ENCODE measurements at places on chromosomes 3 and 15.

DNA sequence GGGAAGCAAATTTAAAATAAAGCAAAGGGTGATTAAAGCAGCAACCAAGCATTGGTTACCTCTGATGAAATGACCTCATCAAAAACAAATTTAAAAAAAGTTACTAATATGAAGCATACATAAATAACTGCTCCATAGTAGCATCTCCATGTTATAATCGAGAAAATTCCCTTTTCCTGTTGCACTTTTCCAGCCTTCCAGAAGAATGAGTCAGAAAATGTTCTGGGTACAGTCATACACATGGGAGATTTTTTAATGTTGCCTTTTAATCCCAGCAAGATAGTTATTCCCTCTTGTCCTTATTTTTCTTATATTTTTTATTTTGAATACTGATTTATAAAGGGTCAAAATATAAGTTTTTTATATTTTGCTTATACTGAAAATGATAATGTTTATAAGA is 2.6 kb upstream of the TMCO5A start:
- no peak for DNase-seq

- DNase-seq, result no peak
Observed at GRCh38 chr3:186902154-186902553, 28.2 kb upstream of the ST6GAL1 start.

DNA sequence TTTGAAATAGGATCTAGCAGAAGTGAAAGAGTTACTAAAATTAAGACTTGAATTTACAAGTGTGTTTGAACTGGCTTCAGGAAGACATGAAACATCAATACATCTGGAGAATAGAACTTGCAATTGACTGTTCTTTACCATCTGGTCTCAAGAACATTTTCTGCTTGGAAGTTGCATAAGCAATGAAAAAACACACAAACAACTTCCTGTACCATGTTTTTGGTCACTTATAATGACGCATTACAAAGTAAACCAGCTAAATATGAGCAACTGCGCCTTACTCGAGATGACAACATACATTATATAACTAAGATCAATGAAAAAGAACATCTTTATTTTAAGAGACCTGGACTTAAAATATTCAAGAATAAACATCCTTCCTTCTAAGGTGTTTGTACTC is 112.5 kb downstream of the TIGIT start:
- no peak for DNase-seq

- DNase-seq, result no peak
Observed at GRCh38 chr15:22884344-22884743, 45.9 kb downstream of the NIPA2 start.

DNA sequence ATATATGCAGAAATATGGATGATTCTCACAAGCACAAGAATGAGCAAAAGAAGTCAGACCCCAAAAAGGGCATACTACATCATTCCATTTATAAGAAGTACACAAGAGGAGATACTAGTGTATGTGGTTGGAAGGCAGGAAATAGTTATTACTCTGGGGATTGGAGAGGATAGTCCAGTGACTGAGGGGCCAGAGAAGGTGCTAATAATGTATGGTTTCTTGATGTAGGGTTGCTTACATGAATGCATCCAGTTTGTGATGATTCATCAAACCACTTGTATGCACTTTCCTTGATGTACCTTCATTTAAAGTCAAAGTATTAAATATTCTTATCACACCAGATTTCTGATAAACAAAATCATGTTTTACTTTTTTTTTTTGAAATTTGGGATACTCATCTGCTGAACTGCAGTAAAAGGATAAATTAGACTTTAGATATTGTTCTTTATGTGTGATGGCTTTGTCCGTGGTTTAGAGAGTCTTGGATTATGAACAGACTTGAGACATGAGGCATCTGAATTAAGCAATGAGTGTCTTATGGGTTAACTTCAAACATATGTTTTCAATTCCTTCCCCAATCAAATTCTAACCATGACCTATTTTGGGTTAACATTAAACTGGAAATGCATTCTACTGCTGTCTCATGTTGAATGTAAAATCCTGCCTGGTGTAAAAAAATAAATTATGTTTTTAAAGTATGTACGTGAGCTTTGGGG is 171.2 kb downstream of the SEMA6D start:
- no peak for DNase-seq

DNA sequence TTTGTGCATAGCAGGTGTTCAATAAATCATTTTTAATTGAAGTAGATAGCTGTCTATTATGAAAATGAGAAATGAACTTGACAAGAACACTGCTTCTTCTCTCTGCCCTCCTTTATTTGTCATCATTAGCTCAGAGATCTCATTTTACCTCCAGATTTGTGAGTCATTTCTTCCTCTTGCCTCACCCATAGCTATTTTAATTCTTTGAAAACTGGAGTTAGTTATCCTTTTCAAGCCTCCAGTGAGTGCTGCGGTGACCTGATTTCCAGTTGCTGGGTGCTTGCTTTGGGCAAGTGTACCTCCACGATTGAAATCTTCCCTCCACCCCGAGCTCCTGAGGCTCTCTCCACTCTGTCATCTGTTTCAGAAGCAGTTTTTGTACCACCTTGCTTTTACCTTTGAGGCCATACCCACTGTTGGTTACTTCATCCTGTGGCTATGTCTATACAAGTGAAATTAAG is 114.6 kb downstream of the NFKBIZ start:
- DNase-seq, result no peak

DNA sequence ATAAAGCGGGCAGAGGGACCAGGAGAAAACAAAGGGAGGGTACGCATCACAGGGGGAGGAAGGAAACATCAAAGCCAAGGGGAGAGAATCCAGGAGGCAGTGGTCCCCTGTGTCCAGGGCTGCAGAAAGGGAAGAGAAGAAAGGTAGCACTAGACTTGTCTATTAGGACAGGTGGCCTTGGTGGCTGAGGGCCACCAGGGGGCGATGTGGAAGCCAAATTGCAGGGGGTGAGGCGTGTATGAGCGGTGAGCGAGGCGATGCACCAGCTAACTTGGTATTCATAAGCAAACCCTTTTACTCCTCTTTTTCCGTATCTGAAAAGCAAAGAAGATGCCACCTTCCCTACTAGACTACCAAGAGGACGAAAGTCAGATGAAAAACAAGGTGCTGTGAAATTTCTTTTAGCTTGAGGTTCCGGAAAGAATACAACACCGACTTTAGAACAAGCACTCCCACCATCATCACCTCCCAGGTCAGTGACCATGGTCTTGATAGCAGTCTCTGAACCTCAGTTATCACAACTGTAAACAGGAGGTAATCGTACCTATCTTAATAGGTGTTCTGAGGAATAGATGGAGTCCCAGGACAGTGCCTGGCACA is 654.4 kb upstream of the ADAMTS9 start:
- DNase-seq, result no peak

DNA sequence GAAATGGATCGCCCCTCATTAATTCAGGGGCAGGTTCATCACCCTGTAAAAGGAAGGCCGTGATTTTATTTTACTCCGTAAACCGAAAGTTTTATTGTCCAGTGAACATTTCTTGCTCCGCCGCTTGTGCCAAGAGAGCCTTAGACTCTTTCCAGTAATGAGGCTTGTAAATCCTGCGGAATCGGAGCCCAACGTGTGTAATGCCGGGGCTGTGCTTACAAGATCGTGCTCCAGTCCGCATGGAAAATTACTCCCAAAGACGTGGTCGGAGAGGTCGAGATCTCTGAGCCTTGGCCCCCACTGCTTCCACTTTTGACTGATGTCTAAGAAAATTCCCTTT is 649 bp upstream of the PLOD2 start:
- no peak for DNase-seq

DNA sequence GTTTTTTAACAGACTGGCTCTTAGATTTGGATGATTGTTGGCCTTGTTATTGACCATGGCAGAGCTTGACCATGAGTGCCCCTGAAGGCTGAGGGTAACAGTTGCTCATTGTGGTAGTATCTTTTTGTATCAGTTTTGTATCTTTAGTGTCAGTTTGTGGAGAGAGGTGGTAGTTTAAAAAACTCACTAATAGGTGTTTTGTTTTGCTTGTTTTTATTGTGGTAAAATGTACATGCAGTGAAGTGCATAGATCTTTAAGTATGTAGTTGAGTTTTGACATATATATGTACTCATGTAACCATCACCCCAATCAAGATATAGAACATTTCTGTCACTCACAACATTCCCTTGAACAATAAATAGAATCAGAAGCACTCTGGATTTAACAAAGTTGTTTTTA is 9.8 kb downstream of the GMPS start:
- no peak for DNase-seq

DNA sequence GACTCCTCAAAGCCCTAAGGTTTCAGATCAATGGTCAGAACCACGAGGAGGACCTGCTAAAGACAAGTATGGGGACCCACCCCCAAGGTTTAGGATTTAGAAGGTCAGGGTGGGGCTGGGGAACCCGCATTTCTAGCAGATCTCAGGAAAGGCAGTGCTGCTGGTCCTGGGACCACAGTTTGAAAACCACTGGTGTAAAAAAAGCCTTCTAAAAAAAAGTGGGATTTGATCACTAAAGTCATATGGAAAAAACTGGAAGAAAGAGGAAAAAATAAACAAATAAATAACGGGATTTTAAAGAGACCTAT is 832 bp downstream of the SLC41A3 start:
- no peak for DNase-seq

GRCh38 chr3:37756311-37756710 is 105.4 kb upstream of the CTDSPL start:
- DNase-seq, result no peak

- no peak for DNase-seq
Observed at GRCh38 chr3:96705895-96706294, 108.5 kb upstream of the EPHA6 start.

GRCh38 chr3:42189736-42190135 is 76.2 kb downstream of the CCK start:
- DNase-seq, result no peak

DNA sequence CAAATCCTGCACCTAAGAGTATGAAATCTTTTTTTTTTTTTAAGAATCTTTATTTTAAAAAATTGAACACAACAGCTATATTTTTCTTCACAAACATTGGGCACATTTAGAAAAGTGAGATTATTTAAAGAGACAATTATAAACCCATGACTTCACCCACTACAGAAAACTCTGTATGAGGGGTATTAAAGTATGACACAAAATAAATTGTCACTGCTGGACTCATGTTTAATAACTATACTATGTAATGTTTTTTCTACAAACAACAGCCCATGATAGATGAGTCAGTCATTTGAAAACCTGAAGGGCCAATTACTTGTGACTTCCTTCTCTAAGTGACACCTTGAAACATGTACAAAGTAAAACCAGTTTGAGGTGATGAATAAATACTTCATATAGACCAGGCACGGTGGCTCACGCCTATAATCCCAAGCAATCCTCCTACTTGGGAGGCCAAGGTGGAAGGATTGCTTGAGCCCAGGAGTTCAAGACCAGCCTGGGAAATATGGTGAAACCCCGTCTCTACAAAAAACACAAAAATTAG is 36.0 kb downstream of the AQR start:
- no peak for DNase-seq

DNA sequence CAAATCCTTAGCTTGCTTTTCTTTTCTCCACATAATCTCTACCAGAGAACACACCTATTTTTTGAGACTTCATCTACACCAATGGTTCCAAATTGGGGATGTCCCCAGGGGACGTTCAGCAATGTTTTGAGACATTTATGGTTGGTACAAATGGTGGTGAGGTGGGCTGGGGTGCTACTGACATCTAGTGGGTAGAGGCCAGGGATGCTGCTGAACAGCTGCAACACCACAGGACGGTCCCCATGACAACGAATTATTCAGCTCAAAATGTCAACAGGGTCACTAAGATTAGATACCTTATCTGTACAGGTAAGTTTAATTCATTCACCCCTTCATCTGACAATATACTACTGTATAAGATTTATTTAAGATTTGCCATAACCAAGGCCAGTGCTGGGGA is 14.4 kb downstream of the GK5 start:
- no peak for DNase-seq

DNA sequence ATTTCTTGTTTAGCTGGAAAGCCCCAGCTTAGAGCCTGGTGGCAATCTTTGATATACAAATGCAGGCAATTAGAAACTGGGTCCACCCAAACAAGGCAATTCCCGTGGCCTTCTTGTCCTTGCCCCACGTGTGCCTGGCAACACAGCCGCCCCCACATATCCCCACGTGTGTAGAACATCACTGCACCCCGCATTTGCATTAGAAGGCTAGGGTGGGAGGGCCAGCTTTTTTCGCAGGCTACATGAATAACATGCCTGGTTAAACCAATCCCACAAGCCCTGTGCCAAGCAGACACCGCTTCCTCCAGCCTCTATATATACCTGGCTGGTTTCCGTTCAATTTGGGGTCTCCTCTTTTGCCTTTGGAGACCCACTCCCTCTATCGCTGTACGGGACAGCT is 250.2 kb downstream of the ZNF385D start:
- DNase-seq, result no peak

DNA sequence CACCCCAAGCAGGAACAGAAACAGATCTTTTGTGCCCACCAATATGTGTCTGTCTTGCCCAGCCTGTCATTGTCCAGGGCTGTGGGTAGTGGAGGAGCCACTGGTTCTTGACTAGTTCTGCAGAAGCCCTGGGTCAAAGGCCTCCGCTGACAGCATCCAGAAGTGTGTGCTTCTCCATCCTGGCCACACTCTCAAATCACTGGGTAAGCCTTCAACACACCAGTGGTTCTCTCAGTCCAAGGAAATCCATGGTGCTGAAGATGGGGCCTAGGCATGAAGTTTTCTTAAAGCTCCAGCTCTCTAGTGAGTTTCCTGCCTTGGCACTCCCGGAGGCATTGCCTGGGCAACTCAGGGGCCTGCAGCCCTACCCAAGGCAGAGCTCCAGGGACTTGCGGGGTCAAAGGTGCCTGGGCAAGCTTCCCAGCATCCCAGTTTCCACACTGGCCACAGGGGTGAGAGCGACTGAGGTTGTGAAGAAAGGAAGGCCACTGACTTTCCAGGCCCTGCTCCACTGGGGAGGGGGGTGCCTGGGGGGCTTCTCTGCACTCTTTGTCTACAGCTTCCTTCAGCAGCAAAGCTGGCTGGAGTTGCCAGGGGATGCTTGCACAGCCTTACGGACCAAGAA is 37.9 kb upstream of the RPL32 start:
- no peak for DNase-seq

DNA sequence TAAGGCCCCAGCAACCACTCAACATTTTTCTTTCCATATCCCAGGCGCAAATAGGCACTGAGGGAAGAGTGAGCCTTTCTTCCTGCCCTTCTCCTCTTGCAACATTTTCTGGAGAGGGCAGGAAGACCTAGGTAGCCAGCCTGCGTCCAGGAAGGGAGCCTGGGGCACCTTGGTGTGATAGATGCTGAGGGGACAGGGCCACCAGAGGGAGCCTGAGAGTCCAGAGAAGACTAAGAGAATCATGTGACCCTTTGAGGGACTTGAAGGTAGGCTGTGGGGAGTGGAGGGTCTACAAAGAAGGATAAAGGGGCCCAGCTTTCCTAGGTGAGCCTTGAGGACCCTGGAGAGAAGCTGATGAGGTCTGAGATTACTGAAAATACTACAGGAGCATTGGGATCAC is 346.6 kb downstream of the CNTN6 start:
- DNase-seq, result no peak

DNA sequence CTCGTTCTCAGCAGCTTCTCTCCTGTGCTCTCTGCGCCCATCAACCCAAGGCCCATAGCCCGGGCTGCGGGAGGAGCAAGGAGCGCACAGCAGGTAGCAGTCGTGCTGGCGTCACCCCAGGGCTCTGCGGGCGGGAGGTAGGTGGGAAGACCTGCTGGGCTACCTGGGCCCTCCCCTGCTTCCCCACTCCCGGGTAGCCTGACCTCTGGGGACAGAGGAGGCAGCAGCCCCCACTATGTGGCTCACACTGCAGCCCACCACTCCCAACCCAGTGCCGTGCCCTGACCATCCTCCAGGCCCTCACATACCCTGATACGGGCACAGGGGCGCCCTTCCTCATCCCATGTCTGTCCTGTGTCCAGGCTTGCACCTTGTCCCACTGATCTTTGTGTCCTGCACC is 171.0 kb downstream of the NSMCE3 start:
- DNase-seq, result no peak
